ENCODE measurements at places on chromosomes 4 and X.

DNA sequence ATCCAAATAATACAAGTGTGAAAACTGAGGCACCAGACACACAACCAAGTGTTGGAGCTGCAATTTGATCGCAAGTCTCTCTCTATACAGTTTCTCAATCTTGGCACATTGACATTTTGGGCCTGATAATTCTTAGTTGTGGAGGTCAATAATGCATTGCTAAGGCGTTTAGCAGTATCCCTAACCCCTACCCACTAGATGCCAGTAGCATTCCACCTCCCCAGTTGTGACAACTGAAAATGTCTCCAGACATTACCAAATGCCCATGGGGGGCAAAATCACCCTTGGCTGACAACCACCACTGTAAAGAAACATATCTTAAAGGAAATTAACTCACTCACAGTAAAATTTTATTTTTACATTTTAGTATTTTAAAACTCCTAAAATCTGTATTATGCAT is 4.2 kb downstream of the NR3C2 start:
- no peak for DNase-seq

- no peak for DNase-seq
Measured at GRCh38 chrX:114095789-114096188, 488.1 kb upstream of the HTR2C start.

DNA sequence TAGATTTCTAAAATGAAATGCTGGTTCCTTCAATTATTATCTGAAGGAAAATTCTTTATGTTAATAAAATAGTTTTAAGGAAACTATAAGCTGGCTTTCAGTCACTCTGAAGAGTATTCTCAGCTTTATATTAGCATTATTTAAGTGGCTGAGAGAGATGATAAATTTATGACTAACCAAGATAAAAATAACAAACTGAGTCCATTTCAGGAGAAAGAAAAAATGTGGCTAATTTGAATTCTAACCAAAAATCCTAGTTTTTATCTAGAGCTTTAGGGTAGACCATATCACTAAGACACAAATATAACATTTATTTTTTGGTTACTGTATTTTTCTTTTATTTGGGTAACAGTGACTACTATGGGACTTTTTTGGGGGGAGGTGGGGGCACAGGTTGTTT is 59.4 kb upstream of the NAP1L5 start:
- no peak for DNase-seq

GRCh38 chr4:42596918-42597317 is 60.0 kb downstream of the ATP8A1 start:
- no peak for DNase-seq

- DNase-seq = no peak
Measured at GRCh38 chrX:22339459-22339858, 66.7 kb downstream of the CBLL2 start.

GRCh38 chr4:151304755-151305154 is 20.6 kb downstream of the SH3D19 start:
- no peak for DNase-seq

DNA sequence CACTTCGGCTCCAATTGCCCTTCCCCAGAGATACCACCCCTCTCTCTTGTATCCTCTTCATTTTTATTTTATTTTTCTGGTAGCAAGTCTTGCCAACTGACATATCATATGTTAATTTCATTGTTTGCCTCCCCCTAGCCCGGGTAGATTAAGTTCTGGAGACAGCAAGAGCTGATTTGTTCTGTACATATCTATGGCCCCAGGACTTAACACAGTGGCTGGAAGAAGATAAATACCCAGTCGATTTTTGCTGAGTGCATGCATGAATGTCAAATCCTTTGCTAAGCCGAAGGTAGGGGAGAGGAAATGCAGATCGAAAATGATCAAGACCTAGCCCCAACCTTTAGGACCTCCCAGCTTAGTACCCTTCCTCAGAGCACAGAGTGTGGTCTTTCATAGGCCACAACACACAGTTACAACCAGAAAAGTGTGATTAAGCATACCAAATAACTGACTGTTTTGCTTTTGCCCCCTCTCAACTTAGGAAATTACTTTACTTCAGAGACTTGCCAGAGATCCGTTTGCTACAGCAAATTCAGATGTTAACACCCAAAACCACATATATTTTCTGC is 58.7 kb upstream of the KLF3 start:
- DNase-seq = no peak

DNA sequence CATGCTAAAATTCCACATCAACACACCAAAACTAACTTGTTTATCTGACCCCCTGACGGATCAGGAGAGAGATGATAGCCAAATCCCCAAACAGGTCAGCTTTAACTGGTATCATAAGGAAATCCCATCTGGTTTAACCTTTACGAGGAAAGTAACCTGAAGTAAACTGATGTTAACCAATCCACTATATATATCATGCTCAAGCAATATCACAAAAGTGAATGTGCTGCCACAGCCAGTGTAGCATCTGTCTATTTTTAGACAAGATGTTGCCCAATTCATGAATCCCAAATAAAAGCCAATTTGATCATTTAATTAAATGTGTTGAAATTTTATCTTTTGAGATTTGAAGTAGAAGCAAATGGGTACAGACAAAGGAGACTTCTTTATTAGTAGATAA is 44.5 kb downstream of the EGF start:
- no peak for DNase-seq

- no peak for DNase-seq
Measured at GRCh38 chrX:12751887-12752286, 39.3 kb upstream of the PRPS2 start.

- no peak for DNase-seq
Measured at GRCh38 chrX:123590842-123591486, 141.9 kb downstream of the THOC2 start.

DNA sequence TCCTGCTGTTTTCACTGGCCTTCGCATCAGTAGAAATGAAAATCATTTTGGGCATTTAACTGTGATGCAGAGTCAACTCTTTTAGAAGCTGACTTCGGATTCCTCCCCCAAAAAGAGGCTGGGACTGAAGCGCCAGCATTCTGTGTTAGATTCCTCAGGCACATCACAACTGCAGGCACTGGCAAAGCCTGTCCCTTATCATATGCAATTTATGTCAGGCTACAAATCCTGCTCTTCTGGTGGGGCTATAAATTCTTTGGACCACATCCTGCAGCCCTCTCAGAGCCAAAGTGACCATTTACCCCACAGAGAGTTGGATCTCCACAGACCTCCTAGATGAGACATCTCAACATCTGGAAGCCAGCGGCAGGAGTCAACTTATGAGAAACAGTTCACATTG is 138.4 kb downstream of the CBR4 start:
- DNase-seq = no peak

DNA sequence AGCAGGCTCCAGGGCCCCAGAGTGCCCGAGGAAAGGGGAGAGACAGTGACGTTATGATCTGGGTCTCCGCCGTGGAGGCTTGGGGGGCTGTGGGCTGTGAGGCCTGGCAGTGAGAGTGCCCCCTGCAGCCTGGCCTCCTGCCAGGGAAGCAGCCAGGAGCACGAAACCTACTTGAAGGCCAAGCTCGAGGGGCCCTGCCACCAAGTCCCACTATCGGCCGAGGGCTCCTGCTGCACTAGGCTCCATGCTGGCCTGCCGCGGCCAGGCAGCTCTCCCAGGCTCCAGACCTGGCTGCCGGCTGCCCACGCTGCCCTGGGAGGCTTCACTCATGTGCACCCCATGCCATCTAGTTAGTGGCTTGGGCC is 18.7 kb downstream of the FLNA start:
- no peak for DNase-seq
